ENCODE measurements at places on chromosomes 11 and 22.
A peak's percentile ranks its signal among the peaks of the same experiment; 100 is the strongest.

DNA sequence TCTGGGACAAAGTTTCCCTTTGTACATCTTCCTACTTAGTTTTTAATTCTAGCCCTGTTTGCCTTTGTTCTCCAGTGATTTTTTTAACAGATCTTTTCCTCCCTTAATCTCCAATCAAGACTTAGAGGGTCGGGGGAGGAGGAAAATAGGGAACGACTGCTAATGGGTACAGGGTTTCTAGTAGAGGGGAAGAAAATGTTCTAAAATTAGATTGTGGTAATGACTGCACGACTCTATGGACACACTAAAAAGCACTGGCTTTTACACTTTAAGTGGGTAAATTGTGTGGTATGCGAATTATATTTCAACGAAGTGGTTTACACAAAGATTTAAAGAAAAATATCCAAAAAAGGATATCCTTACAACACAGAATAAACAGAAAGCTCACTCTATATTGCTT, 110.0 kb upstream of the SPON1 start:
- DNase-seq = no peak

DNA sequence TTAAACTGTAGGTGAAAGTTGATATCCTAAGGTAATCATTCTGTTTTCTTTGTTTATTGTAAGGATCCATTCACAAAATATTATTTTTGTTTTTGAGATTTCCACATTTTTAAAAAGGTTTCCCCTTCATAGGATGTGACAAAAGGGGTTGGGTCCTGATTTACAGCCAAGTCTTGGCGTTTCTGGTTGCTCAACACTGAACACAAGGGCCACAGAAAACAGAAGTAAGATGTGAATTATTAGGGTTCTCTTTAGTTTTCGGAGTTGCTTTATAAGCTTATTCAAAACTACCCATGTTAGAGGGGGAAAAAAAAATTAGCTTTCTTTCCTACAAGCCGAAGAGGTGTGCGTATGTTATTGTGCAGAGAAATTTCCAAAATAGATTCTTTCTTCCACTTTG, 30.0 kb upstream of the FLI1 start:
- DNase-seq = peak; percentile 64

DNA sequence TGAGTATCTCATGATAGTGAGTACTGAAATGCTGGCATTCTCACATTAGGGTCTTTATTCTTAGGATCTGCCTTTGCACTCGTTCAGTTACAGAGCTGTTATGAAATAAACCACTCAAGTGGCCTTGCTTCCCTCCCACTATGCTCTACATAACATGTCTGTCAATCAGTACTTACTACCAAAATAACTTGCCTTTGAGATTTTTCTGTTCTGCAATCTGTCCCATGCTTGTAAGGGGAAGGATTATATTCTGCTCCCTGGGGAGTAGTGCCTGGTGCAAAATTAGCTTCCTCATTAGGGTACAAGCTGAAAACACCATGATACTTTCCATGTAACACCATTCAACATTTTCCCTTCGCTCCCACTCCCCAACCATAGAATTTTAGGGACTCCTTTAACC, 1.9 kb upstream of the GRAP2 start:
- peak; percentile 75 for DNase-seq

- DNase-seq = peak; percentile 17
Observed at GRCh38 chr11:3939211-3939610, 83.7 kb downstream of the STIM1 start.

- DNase-seq = no peak
Observed at GRCh38 chr22:35345808-35346505, 34.9 kb upstream of the HMOX1 start.

GRCh38 chr22:27075028-27075678, 417.8 kb downstream of the MIAT start:
- no peak for DNase-seq

- no peak for DNase-seq
Observed at GRCh38 chr11:26106726-26107125, 225.2 kb upstream of the ANO3 start.

Data from inflammatory macrophage treated with lipopolysaccharide for 4 hours (primary cell).